CD4-positive, alpha-beta T cell treated with Interleukin-4 for 1 hour (primary cell): ENCODE measurements at places on chromosomes 4 and X.

DNA sequence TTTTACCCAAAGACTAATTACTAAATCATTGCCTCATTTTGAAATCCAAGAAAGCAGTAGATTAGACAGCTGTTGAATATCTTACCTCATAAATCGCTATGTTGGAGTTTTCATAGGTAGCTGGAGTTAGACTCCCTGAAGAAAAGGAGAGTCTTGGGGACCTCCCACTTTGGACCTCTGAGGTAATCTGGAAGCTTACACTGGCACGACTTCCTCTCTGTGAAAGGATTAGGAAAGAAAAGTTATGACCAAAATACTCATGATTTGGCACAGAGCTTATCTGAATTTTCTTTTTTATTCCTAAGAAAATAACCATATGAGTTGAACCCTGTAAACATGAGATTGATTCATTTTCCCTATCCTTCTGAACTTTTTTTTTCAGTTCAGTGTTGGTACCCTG lies 40.6 kb downstream of the GUCY2F start:
- DNase-seq = no peak

GRCh38 chrX:104172121-104172520 lies 5.9 kb downstream of the FAM199X start:
- no peak for DNase-seq

GRCh38 chr4:81507530-81507929 lies 35.8 kb upstream of the RASGEF1B start:
- DNase-seq = no peak

DNA sequence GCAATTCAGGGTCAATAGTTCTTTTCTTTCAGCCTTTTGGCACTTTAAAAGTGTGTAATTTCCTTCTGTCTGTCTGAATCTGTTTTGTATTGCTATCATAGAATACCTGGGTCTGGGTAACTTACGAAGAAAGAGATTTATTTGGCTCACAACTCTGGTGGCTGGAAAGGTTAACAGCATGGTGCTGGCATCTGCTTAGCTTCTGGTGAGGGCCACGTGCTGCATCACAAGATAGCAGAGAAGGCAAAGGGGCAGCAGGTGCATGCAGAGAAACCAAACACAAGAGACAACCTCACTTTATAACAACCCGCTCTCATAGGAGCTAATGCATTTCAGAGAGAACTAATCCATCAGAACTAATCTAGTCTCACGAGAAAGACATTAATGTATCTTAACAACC lies 18.8 kb downstream of the RGN start:
- no peak for DNase-seq

DNA sequence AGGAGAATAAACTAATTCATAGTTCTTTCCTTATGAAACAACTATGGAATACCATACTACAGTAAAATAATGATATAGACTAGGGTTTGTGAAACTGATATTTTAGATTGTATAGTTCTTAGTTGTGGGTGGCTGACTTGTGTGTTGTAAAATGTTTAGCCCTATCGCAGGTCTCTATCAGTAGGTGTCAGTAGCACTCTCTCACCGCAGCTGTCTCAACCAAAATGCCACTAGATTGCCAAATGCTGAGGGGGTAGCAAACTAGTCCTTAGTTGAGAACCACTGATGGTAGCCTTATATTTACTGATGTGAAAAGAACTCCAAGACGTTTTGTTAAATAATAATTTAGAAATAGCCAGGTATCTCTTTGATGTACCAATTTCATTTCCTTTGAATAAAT lies 48.1 kb downstream of the RHOXF2B start:
- DNase-seq = no peak

GRCh38 chr4:6217716-6218381 lies 17.5 kb upstream of the JAKMIP1 start:
- no peak for DNase-seq

GRCh38 chrX:1178580-1179057 lies 33.8 kb downstream of the CRLF2 start:
- DNase-seq = no peak

GRCh38 chr4:57013543-57014120 lies 34.9 kb downstream of the POLR2B start:
- no peak for DNase-seq

DNA sequence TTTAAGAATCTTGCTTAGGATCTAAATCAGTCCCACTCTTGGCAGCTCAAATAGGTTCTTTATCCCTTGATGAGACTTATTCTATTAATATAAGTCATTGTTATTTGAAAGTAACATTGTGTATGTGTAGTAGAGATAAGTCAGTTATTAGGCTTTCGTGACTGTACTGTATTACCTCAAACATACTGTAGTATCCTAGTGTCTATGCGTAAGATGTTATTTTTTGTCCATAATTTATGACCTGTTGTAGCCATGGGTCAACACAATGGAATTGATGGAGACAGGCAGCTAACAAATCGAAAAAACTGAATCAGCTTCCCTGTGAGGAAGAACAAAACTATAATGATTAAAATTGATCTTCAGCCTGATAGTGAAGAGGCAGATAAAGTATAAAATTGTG lies 41.8 kb downstream of the CLCN3 start:
- no peak for DNase-seq

DNA sequence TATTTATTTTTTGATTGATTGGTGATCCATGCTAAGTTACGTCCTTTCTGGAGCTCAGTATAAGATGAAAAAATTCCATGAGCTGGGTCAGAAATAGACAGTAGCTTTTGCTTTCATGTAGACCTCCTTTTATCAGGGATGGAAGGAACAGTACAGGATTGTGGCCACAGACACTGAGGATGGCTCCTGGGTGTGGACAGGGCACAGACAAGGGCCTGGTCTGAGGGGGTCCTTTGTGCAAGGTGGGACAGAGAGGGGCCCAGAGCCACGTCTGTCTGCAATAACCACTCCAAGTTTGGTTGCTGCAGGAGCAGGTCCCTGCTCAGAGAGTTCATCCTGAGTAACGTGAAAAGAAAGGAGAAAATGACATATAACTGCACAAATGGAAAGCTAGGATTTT lies 127.1 kb downstream of the ENPP6 start:
- DNase-seq = no peak

- no peak for DNase-seq
Measured at GRCh38 chr4:146342600-146343192, 128.4 kb downstream of the REELD1 start.

DNA sequence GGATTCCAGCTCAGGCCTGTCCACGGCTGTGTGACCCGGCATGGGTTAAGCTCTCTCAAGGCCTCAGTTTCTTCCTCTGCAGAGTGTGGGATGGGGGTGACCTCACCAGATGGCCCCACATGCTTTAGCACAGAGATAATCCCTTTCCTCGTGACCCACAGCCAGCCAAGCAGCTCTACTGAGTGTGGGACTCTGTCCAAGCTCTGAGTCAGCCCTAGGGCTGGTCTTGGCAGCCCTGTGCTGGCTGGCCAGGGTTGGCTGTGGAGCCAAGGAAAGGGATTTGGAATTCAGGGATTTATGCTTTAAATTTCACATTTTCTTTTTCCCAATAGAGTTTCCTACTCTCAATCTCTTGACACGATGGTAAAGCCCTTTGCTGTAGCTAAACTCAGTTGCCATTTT lies 19.7 kb upstream of the SPON2 start:
- no peak for DNase-seq

DNA sequence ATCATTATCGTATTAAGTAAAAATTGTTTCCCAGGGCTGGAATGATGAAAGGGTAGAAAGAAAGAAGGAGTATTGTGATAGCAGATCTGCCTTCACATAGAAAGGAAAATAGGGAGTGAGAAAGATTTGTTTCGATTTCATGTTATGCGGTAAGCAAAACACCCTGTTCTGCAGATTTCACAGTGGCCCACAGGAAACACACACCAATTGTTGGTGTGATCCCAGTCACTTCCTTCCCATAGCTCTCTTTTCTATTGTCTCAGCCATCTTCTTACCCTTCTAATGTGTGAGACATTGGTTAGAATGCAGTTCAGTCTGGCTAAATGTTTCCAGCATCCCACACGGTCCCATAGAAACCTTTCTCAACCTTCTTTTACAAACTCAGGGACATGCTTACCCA lies 2709.8 kb downstream of the PCDH7 start:
- DNase-seq = no peak

- no peak for DNase-seq
Measured at GRCh38 chr4:43332052-43332425, 439.5 kb downstream of the GRXCR1 start.

DNA sequence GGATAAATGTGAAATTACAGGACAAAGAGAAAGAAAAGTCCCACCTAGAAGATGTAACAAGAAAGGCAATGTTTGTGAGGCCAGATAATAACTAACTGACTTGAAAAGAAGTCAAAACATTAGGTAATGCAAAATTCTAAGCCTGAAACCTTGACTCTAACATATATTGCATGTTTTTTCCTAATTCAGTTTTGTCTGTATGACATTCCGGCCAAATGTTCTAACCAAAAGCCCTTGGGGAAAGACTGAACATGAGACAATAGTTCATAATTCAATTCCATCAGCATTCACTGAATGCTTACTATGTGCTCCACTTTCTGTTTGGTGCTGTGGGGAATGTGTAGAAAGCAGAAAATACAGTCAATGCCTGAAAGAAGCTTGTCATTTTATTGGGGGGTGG lies 84.8 kb upstream of the PLAC1 start:
- no peak for DNase-seq

GRCh38 chr4:7886007-7886973 lies 53.4 kb downstream of the AFAP1 start:
- DNase-seq = no peak

DNA sequence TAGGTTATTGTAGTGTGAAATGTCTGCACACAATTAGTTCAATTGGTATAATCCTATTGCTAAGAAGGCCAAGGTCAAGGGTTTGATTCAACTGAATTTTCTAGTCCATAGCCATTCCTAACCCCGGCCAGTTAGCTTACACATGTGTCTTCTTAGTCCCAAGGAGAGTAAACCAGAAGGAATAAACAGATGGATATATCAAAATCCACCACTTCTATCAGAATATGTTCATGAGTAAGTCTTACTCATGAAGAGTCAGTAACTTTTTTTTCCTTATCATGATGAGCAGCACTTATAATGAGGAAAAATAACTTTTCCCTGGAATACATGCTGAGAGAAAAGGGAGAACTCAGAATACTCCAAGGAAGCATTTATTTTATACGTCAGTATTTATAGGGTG lies 9.5 kb downstream of the HHIP start:
- DNase-seq = no peak

GRCh38 chrX:113384628-113385027 lies 544.0 kb upstream of the AMOT start:
- no peak for DNase-seq

DNA sequence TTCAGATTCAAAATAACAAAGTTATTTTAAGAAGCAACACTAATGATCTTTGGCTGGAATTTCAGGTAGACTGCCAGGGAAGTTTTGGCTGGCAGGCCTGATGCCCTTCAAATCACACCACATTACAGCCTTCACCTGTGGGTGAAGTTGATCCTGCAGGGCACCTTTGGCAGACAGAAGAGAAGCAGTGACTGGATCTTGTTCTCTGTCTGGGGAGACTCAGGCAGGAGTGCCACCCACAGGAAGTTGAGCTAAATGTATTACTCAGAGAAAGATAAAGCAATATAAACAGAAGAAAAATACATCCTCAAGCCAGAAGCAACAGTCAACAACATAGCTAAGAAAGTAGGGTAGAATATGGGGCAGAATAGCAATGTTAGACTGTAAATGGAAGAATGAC lies 12.8 kb upstream of the CFAP299 start:
- no peak for DNase-seq

DNA sequence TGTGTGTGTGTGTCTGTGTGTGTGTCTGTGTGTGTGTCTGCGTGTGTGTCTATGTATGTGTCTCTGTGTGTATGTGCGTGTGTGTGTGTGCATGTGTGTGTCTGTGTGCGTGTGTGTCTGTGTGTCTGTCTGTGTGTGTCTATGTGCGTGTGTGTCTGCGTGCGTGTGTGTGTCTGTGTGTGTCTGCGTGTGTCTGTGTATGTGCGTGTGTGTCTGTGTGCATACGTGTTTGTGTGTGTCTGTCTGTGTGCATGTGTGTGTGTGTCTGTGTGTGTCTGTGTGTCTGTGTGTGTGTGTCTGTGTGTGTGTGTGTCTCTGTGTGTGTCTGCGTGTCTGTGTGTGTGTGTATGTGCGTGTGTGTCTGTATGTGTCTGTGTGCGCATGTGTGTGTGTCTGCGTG lies 35.6 kb downstream of the SLITRK2 start:
- DNase-seq = no peak

DNA sequence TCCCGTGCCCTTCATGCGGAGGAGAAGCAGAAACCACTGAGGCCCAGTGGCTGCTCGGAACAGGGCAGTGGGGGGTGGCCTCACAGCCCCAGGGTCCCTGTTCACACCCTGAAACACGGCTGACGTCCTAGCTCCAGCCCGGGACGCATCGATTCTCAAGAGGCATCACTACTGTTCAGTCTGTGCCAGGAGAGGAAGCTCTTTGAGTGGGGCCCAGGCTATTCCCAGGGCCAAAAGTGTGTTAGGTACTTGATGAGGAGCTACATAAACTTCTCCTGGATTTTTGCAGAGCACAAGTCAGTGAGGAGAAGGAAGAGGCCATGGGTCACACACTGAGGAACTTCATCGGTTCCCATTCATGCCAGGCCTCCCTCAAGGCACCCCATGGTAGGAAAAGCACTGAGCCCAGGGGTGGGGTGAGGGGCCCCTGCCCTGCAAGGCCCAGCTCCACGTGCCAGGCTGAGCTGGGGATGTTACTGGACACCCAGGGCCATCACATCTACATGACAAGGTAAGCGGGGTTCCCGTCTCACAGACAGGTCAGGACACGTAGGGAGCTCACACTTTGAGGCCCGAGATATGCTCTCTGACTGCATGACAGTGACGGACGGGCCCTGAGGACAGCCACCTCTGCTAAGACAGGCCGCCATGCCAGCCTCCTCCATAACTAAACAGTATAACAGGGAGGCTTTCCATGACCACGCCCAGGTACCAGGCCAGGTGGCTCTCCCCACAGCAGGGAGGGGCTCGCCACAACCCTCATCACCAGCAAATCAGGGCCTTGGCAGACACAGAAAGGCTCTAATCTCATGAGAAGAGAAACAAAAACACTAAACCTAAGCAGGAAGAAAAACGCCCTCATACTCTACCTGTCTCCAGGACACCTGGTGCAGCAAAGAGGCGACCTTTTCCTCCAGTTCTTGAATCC lies 12.4 kb downstream of the TNIP2 start:
- DNase-seq = no peak

DNA sequence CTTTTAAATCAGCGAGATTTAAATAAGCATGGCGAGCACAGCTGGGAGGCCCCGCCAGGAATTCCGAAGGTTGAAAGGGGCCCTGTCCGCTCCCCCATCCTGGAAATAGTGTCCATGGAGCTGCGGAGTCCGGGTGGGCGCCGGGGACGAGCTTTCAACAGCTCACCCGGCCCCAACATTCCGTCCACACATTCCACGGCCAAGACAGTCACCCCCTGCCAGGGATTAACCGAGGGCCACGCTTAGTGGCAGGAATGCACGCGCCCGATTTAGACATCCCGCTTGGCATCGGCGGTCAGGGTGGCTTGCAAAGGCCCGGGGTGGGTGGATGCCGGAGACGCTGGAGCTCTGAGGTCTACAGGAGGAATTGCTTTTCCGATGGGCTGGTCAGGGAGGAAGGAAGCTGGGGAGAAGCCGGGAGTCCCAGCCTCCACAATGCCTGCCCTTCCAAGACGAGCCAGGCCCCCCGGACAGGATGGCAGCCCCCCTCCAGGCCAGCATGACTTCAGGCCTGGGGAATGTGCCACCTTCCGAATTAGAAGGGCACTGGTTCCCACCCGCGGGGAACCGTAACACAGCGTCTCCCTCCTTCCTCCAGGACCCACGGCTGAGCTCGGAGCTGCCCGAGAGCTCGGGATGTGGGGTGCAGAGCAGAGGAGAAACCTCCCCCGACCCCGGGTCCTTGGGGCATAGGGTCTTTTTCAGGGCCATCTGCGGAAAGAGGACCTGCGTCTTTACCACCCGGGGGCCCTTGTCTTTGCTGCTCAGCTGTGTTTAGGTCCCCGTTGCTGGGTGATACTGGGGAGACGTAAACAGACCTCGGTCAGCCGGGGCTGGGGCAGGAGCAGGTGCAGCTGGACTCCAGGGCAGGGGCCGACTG lies 26.9 kb upstream of the PPP2R3B start:
- no peak for DNase-seq
